ENCODE measurements at places on chromosomes 4 and X. TPM values are rescaled to one million over a fixed set of nuclear protein-coding genes. Genes with fewer than 3 reads are reported as not detected.

DNA sequence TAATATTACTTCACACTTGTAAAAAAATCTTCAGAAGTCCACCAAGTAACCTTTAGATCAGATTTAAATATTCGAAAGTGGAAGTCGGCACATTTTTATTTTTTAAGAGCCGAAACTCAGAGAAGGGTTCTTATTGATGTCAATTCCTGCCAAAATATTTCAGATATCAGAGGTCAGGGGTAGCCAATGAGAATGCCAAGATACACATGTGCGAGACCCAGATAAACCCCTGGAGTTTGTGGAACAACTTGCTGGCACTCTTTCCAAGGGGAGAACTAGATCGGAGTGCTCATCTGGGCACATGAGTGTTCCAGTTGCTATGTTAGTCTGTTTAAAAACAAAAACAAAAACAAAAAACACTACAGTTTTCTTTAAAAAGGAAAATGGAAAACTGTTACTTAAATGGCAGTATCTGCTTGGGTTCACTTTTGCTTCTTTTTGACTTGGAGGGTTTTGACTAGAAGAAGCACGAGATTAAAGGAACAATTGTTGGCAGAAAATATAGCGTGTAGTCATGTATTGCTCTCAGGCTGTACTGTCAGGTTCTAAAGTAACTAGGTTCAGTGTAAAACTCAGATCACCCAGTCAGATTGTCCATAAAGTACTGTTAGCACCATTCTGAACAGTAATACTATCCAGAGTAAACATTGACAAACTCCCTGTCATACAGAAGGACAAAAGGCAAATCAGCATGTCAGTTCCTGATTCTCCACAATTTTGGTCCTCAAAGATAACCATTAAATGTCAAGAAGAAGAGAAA is 188.0 kb upstream of the PACRGL start:
- no peaks in the 10 kb centered on the region for H3K36me3 ChIP-seq
- H3K27me3 ChIP-seq, result no peaks in the 10 kb centered on the region
- H3K4me1 ChIP-seq, result no peaks in the 10 kb centered on the region
- no peak for DNase-seq
- peak overlapping the region; percentile 57 for H3K27ac ChIP-seq

- peaks cover 36% of the 10 kb centered on the region for H3K27me3 ChIP-seq
- no peak for DNase-seq
- H3K4me1 ChIP-seq, result no peaks in the 10 kb centered on the region
- no peaks in the 10 kb centered on the region for H3K36me3 ChIP-seq
- H3K4me3 ChIP-seq, result no peak overlapping the region
- no peak overlapping the region for H3K27ac ChIP-seq
These were observed 2.1 kb upstream of the LEF1 start for GRCh38 chr4:108170631-108171338.

DNA sequence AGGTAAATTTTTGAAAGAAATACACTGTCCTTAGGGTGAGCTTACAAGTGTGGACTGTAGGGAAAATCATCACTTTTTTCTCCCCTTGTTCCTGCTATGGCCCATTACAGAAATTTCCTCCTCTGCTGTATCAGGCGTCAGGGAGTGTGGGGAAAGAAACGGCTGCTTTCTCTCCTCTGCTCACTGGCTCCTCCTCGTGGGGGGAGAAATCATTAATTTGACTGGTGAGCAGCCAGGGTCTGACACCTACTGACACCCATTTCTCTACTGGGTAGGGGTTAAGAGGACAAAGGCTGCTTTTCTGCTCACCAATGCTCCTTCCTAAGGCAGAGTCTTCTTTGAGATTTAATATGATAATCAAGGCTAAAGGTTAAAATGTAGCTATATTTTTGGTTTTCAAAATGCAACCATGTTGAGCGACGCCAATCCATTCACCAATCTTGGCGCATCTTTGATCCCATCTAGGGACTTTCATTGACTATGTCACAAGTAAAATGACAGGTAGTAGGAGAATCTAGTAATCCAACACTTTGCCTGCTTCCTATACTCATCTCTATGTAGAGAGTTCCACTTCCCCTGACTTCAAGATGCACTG is 25.1 kb downstream of the SETD7 start:
- H3K36me3 ChIP-seq, result peaks cover 56% of the 10 kb centered on the region
- H3K4me1 ChIP-seq, result peaks cover 6% of the 10 kb centered on the region
- no peak overlapping the region for H3K4me3 ChIP-seq

The FAM9C gene
- total RNA-seq, result not detected

- H3K4me1 ChIP-seq, result no peaks in the 10 kb centered on the region
- no peak overlapping the region for H3K4me3 ChIP-seq
- H3K27ac ChIP-seq, result no peak overlapping the region
- no peak for DNase-seq
These were observed 19.0 kb upstream of the GPC4 start for GRCh38 chrX:133434197-133434820.

- no peaks in the 10 kb centered on the region for H3K27me3 ChIP-seq
- H3K4me3 ChIP-seq, result no peak overlapping the region
- no peaks in the 10 kb centered on the region for H3K36me3 ChIP-seq
- DNase-seq, result no peak
- no peaks in the 10 kb centered on the region for H3K4me1 ChIP-seq
These were observed 96.8 kb upstream of the FRAS1 start for GRCh38 chr4:77960367-77960766.

DNA sequence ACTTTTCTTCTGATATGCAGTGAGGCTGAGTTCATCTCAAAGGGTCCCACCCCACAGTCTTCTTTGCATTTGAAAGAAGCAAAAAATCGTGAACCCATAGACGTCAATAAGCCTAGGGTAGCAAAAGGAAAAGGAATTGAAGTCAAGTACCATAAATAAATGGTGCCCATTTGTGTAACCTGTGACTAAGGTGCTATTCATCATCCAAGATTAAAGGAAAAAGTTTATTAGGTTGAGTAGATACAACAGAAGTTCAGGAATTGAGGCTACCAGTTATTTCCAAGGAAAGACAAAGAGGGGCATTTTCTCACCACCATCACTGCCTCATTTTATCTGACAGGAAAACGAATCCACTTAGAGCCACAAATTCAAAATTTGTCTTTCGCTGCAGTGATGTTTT is 18.8 kb upstream of the GRSF1 start:
- H3K4me3 ChIP-seq, result no peak overlapping the region
- no peaks in the 10 kb centered on the region for H3K36me3 ChIP-seq
- no peak overlapping the region for H3K27ac ChIP-seq
- no peaks in the 10 kb centered on the region for H3K4me1 ChIP-seq
- H3K27me3 ChIP-seq, result no peaks in the 10 kb centered on the region
- DNase-seq, result no peak

- H3K4me3 ChIP-seq, result no peak overlapping the region
- no peak overlapping the region for H3K27ac ChIP-seq
- no peaks in the 10 kb centered on the region for H3K4me1 ChIP-seq
- no peaks in the 10 kb centered on the region for H3K27me3 ChIP-seq
These were observed 792.0 kb downstream of the PCDH18 start for GRCh38 chr4:136740326-136740725.

GRCh38 chrX:39653691-39654090 is 444.1 kb downstream of the BCOR start:
- H3K36me3 ChIP-seq, result no peaks in the 10 kb centered on the region
- H3K4me3 ChIP-seq, result no peak overlapping the region
- H3K4me1 ChIP-seq, result no peaks in the 10 kb centered on the region
- H3K27ac ChIP-seq, result no peak overlapping the region

DNA sequence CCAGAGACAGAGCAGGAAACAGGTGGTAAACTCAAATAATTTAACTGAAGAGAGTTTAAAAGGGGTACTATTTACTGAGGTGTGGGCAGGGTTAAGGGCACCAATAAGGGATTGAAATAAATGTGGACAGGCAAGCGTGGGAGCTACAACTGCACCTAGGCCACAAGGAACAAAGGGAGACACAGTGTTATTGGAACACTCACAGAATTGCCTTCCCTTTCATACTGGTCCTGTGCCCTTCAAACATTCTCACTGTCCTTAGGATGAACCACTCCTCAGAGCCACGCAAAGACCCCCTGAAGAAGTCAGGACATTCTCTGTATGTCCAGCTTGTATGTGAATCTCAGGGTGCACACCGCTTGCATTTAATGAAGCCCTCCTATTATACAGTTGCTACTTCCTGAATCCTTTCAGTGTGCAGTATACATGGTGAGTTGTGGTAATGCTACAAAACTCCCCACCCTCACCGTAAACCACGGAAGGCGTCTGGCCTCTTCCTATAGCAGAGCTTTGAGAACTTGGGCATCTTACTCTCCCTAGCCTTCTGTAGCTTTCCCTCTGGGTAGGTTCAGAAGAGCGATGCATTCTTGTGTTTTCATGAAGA is 9.6 kb upstream of the MRPL1 start:
- no peak for DNase-seq
- H3K4me1 ChIP-seq, result no peaks in the 10 kb centered on the region
- H3K36me3 ChIP-seq, result no peaks in the 10 kb centered on the region
- no peaks in the 10 kb centered on the region for H3K27me3 ChIP-seq
- H3K4me3 ChIP-seq, result no peak overlapping the region
- H3K27ac ChIP-seq, result peak overlapping the region; percentile 62

The CABS1 gene
- total RNA-seq, result not detected

The RXFP1 gene
- not detected for total RNA-seq

DNA sequence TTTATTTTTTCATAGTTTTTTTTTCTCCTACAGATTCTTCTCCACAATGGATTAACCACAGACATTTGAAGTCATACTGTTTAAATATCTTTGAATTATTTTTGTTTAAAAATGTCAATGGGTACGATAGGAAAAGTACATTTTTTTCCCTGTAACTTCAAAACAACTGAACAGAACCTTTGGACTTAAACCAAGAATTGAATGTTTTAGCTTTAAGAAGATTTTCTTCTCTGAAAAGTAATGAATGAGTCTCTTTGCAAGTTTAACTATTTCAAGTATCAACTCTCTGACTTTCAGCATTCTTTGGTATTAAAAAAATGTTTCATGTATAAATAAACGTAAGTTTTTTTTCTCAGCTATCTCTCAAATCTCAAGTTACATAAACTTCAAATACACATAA is 364.3 kb downstream of the FBXO8 start:
- no peak for DNase-seq
- no peaks in the 10 kb centered on the region for H3K27me3 ChIP-seq
- H3K27ac ChIP-seq, result no peak overlapping the region
- H3K36me3 ChIP-seq, result no peaks in the 10 kb centered on the region

The FAM114A1 gene
- total RNA-seq, result 57.7 TPM

DNA sequence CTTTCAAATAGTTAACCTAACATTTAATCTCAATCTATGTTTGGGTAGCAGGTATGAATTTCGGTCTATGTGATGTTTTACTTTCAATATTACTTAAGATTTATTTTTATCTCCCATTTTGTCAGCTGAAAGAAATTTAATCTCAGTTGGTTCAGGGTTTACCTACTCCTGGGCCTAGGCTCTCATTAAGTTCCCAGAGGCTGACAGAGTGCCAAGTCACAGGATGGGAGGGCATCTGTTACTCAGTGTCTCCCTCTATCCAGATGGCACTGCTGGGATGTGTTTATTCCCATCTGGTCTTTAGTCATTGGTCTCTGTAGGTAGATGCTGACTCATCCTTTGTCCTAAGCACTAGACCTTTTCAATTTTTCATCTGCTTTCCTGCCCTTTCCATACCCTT is 129.4 kb upstream of the ARSJ start:
- DNase-seq, result no peak
- no peaks in the 10 kb centered on the region for H3K27me3 ChIP-seq
- no peak overlapping the region for H3K27ac ChIP-seq
- no peak overlapping the region for H3K4me3 ChIP-seq

DNA sequence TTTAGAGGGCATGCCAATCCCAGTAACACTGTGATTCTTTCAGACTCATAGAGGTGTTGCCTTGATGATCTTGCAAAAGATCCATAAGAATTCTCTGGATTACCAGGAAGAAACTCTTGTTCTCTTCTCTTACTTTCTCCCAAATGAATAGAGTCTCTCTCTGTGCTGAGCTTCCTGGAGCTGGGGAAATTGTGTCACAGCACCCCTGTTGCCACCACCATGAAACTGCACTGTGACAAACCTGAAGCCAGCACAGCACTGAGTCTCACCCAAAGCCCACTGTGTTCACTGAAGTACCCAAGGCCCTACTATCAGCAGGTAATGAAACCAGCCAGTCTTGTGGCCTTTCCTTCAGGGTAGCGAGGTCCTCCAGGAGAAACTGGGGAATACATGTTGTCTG is 332.7 kb upstream of the FGF16 start:
- no peak overlapping the region for H3K4me3 ChIP-seq
- H3K4me1 ChIP-seq, result no peaks in the 10 kb centered on the region
- H3K27me3 ChIP-seq, result no peaks in the 10 kb centered on the region
- H3K36me3 ChIP-seq, result no peaks in the 10 kb centered on the region

Data from right atrium auricular region (tissue), 2 donors.